GOT3 (cell line): ENCODE measurements at places on chromosomes 4 and X.

GRCh38 chrX:150704030-150704613, 10.9 kb downstream of the MTMR1 start:
- no peak for DNase-seq

DNA sequence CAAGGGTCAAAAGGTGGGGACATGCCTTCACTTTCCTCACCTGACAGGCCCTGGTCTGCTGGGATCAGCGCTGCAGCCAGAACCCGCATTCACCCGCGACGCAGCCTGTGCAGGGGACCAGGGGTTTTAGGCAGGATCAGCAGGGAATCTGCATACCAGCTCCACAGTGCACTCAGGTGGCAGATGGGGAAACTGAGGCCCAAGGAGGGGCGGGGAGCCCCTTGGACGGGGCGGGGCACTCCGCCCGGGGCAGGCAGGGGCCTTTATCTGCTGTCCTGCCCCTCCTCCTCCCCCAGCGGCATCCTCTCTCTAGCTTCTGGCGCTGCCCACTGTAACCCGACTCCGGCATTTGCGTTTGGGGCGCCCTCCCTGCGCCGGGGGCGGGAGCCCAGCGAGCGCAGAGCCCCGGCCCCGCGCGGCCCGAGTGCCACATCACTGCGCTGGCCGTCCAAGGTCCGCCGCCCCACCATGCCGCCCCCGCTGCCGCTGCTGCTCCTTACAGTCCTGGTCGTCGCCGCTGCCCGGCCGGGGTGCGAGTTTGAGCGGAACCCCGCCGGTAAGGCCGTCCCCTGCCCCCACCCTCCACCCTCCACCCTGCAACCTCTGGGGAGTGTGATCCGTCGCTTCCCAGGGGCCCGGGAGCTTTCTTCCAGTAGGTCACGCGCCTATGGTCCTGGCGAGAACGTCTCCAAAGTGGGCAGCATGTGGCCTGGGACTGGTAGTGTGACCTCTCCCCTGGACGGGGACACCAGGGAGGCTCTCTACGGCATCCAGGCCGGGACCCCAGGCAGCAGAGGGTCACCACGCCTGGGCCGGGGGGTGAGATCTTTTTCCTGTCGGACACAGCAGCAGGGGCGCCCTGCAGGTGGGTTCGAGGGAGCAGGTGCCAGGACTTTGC, at the start of gene CPZ:
Gene CPZ (plus strand): TSS at position 400 of the 898 bp plus-strand sequence. CDS start 69 bp downstream, at position 469.
- DNase-seq, result no peak

DNA sequence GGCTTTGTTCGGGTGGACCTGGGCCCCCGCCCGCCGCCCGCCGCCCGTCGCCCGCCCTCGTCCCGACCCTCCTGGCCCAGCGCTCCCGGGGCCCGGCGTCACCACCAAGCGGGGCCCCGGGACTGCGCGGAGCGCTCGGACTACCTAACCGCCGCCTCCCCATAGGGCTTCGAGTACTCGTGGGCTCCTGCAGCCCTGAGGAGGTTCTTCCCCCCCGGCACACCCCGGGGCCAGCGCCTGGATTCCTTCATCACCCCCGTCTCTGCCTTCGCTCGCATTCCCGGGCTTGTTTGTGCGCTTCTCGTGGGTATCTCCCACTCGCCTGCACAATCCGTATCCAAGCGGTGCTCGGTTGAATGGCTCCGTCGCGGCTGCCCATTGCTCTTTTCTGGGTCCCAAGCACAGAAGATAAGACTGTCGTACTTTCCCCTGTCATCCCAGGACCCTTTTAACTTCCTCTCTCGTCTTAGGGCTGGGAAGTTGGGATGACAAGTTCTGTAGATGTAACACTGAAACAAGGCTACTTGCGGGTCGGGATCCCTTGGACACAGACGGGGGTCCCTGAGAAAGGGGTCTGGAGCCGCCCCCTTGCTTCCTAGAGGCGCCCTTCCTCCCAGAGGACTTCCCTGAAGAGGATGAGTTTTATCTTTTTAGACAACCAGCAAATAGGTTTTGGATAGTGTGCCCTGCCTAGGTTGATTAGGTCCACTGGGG, 565 bp downstream of the MOB1B start:
- no peak for DNase-seq

DNA sequence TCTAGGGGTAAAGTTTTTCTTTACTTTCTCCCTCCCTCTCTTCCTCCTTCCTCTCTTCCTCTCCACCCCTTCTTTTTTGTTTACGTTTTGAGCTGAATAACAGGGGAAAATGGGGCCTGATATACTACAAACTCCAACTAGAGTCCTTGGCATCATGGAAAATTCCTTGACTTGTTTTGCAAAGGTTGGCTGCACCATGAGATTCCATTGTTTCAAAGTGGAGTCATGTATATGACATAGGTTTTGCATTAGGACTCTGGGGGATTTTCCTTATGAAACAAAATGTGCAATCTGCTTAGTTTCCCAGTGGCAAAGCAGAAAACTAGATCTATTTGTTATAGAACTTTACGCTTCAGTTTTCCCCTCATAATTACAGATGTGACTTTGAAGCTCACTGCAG, 233.5 kb upstream of the PGRMC2 start:
- no peak for DNase-seq

GRCh38 chrX:44035571-44035970, 62.4 kb upstream of the NDP start:
- DNase-seq, result no peak

- no peak for DNase-seq
Observed at GRCh38 chr4:159765382-159765781, 662.5 kb downstream of the RAPGEF2 start.
